ENCODE measurements at places on chromosomes 11 and 22.

DNA sequence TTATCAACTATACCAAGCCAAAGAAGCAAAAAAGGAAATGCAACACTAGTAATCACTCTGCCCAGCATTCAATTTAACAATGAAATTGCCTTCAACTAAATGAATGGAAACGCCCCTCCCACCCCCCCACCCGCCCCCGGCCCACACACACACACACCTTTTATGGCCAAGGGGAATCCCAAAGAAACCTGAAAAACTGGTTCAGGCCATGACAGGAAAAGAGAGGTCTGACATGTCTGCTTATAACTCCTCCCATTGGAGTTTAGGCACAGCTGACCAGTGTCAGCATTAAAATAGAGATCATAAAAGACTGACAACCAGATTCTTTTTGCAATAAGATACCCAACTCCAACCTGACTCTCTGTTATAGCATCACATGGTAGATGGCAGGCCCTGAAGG lies 42.6 kb downstream of the ACER3 start:
- DNase-seq = no peak

GRCh38 chr22:49408102-49408836 lies 419.4 kb downstream of the BRD1 start:
- DNase-seq = no peak

GRCh38 chr11:8908099-8908498 lies 2.9 kb upstream of the AKIP1 start:
- no peak for DNase-seq

DNA sequence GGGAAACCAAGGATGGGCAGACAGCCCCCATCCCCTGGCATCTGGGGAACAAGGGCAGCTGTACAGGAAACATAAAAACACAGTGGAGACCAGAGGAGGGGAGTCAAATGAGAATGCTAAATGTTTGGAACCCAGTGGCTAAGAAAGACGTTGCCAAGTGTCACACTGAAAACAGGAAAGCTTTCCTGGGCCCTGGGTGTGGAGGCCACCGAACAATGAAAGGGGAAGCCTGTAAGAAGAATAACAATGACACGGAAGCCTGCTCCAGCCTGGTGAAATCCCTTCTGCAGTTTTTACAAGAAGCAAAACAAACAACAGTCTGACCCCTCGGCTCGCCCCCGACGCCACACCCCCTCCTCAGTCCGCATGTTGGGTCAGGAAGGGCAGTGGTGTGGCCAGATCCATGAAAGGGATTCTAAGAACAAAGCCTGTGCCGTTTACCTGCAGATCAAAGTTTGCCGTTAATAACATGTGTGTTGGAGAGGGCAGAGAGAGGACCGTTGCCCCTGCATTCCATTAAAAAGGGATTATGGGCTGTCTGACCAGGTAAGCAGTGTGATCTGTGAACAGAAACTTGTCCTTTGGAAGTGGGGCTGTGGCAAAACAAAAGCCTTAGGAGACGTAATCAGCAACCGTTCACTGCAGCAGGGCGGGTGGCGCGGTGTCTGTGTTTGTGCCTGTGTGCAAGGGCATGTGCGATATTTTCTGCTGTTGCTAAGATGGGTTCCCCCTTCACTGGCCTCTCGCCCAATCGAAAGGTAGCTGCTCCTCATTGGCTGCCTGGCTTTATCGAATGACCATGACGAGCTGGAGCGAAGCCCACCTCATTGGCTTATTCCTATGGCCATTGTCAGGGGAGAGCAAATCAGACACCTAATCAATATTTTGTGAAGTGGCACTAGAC lies 113.7 kb upstream of the BLID start:
- DNase-seq = peak; percentile 44

DNA sequence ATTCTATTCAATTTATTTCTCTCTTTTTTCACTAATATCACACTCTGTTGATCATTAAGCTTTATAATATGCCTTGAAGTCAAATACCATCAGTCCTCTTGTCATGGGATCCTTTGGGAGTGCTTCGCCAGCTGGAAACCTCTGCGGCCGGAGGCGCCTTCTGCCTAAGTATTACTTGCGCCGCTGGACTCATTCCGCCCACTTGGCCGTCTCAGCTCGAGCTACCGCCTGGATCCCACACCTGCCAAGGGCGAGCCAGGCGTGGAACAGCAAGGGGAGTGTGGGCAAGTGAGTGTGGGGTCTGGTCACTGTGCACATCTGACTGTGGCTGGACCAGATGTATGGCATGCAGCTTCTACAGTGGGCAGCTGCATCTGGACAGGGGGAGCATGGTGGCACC lies 9.1 kb upstream of the MAP6 start:
- DNase-seq = no peak

DNA sequence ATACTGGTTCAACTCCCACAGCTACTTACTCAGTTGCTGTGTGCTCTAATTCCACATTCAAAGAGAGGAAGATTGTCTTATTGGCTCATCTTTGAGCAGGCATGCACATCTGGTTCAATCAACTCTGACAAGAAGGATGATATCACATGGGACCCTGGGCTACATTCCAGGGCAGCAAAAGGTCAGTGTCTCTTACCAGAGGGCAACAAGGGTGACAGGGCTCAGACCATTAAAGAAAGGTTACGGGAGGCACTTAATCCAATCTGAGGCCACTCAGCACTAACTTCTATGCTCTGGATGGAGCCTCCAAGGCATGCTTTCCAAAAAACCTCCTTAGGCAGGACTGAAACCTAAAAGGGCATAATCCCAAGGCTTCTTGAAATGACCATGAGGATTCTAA lies 549.4 kb upstream of the API5 start:
- DNase-seq = no peak

- no peak for DNase-seq
Observed at GRCh38 chr11:109590782-109591181, 168.8 kb downstream of the C11orf87 start.
